ENCODE measurements at places on chromosomes 11 and 22.

DNA sequence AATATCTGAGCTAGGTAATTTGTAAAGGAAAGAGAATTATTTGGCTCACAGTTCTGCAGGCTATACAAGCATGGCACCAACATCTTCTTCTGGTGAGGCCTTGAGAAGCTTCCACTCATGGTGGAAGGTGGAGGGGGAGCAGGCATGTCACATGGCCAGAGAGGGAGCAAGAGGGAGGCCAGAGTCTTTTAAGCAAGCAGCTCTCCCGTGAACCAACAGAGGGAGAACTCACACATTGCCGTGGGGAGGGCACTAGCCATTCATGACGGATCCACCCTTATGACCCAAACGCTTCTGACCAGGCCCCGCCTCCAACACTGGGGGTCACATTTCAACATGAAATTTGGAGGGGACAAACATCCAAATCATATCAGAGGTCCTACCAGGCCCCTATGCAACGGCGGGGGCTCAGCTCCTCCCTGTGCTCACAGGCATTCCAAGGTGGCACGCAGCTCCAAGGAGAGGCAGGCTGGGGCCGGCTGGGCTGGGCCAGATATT is 4.6 kb downstream of the C11orf96 start:
- no peak for DNase-seq

DNA sequence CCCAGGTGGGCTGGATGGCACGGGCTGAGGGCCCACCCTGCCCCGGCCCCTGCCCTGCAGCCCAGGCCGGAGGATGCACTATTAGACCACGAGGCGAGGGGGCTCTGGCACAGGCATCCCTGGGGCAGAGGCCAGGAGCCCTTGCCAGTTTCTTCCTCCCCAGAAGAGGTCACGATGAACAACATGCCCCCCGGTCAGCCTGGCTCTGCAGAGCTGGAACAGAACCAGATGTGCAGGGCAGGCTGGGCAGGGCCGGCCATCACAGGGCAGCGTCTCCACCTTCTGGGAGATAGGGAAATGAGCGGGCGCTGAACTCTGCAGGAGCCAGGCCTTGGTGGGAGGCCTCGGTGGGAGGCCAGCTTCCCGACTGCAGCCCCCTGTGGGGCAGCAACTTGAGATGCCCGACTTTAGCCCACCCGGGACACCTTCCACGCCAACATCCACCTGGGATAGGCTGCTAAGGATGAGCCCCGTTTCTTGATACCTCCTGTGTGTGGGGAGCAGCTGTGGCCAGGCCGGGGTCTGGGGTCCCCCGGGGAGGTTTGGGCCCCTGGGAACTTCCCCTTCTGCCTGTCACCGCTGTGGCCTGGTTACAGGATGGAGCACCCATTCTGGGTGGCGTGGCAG is 21.8 kb upstream of the GNB1L start:
- no peak for DNase-seq

DNA sequence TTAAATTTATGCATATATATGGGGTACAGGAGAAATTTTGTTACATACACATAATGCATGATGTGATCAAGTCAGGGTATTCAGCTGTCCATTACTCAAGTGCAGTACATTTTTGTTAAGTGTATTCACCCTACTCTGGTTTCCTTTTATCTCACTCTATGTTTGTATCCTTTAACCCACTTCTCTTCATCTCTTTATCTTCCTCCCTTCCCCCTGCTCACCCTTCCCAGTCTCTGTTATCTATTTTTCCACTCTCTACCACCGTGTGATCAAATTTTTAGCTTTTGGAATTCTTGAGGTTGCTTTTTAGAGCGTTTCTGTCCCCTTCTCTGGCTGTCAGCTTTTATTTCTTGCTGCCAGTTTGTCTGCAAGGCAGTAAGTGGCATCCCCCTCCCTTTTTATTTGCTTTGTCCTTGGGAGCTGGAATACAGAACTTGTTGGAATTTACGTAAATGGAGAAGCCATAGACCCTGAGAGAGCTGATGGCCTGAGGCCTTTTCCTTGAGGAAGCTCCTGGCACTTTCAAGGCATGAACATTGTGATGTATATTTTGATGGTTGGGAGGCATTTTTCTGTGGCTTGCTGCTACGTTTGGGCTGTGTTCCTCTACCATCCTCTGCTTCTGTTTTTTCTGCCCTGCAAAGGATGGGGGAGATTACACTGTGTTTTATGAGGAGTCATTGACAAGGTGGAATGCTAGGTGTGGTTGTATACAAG is 148.6 kb downstream of the LDLRAD3 start:
- DNase-seq = no peak

- DNase-seq = no peak
These were observed 25.1 kb downstream of the TMPRSS6 start for GRCh38 chr22:37084385-37084784.

- DNase-seq = no peak
These were observed 57.2 kb upstream of the FAM181B start for GRCh38 chr11:82790723-82791484.

DNA sequence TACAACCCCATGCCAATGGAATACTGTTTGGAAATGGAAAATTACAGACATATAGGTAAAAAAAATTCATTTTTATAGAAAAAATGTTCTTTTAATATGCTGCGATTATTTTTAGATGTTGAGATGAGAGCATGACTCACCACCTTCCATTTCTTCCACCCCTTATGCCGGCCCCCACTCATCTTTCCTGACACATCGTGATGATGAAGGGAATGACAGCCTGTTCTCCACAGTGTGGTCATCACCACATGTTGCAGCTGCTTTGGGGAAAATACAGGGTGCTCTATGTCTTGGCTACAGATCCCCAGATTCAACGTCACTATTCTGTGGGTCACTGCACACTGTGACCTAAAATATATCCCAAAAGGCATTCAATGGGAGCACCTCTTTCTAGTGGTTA is 916.2 kb downstream of the METTL15 start:
- DNase-seq = no peak

GRCh38 chr11:62755086-62755615 is 1.2 kb upstream of the ZBTB3 start:
- no peak for DNase-seq

- no peak for DNase-seq
These were observed 30.4 kb downstream of the CYP2R1 start for GRCh38 chr11:14861680-14862079.

DNA sequence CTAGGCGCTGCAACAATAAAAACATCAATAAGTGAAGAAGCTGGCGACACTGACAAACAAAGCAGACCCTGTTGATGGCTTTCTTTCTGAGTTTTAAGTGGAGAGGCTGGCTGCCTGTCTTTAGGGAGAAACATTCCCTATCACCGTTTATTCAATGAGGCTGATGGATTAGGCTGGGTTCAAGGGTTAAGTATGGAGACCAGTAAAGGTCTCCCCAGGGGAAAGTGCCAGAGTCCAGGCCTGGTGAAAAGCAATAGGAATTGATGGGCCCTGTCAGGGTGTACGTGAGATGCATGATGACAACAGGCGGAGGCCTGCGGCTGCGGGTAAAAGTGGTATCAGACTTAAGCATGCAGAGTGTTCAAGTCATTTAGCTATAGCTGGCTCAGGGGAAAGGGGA is 102.6 kb downstream of the ALX4 start:
- DNase-seq = no peak

DNA sequence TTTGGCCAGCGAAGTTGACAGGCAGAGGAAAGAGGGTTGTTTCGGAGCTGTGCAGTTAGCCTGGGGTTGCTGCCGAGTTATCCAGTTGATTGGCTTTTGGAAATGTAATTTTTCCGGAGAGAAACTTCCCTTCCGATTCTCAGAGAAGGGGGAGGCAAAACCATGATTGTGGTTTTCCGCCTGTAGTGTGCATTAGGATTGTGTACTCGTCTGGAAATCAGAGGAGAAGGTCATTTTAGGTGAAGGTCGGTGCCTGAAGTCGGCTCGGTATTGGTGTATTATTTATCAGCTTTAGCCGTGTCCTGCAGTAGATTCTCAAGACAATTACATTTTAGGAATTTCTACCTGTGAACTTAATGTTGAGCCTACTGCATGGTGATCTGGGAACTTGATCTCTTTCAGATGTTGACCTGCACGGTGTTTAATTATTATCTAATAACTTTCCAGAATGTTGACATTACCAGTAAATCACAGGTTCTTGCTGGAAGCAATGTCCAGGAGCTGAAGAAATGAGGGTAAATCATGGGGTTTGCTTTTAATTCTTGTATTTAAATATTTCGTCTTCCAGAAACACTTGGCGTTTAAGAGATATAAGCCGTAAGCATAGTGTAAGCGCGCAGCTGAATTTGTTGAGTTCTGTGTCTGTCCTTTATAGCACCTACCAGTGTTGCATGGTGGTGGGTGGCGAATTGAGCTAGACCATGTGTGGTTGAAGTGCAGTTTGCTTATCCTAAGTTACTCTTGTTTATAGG is 1.3 kb downstream of the ARHGEF12 start:
- DNase-seq = no peak

GRCh38 chr22:45402466-45402985 is 10.9 kb downstream of the SMC1B start:
- DNase-seq = no peak

GRCh38 chr22:20395181-20395906 is 1.4 kb downstream of the ZNF74 start:
- DNase-seq = no peak

DNA sequence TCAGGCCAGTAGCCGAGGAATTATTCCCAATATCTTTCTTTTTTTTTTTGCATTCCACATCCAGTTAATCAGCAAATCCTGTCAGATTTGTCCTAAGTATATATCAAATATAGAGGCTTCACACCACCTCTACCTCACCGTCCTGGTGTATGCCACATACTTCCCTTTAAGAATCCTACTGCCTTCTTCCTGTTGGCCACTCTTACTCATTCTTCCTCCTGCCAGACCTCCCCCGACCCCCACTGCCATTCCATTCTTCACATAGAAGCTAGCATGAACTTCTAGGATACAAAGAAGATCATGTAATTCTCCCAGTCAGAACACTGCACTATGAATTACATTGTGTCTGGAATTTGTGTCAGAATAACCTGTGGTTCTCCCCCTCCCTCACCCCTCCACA is 89.5 kb downstream of the TRIM44 start:
- DNase-seq = no peak

GRCh38 chr22:40452730-40453487 is 82.5 kb downstream of the SGSM3 start:
- DNase-seq = no peak

DNA sequence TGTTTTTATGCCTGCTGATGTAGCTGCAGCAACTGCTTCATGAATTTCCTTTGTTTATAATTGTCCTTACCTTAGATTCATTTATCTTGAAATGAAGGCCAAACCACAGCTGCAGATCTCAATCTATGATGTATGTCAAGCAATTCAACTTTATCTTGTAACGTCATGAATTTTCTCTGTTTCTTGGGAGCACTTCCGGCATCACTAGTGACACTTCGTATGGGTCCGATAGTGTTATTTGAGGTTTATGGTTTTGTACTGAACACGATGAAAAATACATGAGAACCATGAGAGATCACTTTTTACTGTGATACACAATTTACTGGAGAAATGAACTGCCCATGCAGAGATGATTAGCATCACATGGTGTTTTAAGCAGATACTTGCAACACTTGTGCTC is 98.5 kb downstream of the CSTPP1 start:
- no peak for DNase-seq

GRCh38 chr11:45233121-45233803 is 52.9 kb downstream of the SYT13 start:
- no peak for DNase-seq

- no peak for DNase-seq
These were observed 9.6 kb downstream of the QSER1 start for GRCh38 chr11:32902089-32902665.

GRCh38 chr11:111756097-111756496 is 10.1 kb downstream of the PPP2R1B start:
- DNase-seq = no peak

GRCh38 chr11:10441091-10441490 is 14.0 kb upstream of the AMPD3 start:
- DNase-seq = no peak

DNA sequence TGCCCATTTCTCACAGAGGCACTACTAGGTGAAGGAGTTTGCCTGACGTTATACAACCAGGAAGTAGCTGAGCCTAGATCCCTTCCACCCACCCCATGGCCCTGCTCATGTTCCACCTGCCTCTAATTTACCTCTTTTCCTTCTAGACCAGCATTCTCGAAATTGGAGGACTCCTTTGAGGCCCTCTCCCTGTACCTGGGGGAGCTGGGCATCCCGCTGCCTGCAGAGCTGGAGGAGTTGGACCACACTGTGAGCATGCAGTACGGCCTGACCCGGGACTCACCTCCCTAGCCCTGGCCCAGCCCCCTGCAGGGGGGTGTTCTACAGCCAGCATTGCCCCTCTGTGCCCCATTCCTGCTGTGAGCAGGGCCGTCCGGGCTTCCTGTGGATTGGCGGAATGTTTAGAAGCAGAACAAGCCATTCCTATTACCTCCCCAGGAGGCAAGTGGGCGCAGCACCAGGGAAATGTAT is 14.1 kb downstream of the PIK3IP1 start:
- no peak for DNase-seq

GRCh38 chr11:105740164-105740903 is 130.5 kb downstream of the GRIA4 start:
- no peak for DNase-seq
